Stimulated activated CD8-positive, alpha-beta memory T cell treated with anti-CD3 and anti-CD28 coated beads, Interleukin-4, amount 100 ng/mL, for 24 hours (primary cell): ENCODE measurements at places on chromosomes 11 and 22.

DNA sequence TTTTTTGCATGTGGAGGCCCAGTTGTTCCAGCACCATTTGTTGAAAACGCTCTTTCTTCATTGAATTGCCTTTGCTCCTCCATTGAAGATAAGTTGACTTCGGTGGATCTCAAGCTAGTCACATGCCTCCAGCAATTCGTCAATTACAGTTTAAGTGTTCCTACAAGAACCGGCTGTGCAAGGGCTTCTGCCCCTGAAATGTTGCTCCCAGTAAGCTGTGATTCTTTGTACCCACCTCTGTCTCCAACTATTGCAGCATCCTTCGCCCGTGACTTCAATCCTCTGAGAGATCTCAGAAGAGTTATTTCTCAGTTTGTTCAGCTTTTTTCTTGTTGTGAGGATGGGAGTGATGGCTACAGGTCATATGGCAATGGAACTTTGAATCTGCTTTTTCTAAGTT lies 194.2 kb upstream of the B3GAT1 start:
- DNase-seq = no peak

- DNase-seq = no peak
Observed at GRCh38 chr11:114705280-114706024, 27.1 kb downstream of the NXPE2 start.

GRCh38 chr11:119759324-119759723 lies 30.3 kb upstream of the NECTIN1 start:
- no peak for DNase-seq

- no peak for DNase-seq
Observed at GRCh38 chr11:44940404-44940803, 10.3 kb downstream of the TP53I11 start.

DNA sequence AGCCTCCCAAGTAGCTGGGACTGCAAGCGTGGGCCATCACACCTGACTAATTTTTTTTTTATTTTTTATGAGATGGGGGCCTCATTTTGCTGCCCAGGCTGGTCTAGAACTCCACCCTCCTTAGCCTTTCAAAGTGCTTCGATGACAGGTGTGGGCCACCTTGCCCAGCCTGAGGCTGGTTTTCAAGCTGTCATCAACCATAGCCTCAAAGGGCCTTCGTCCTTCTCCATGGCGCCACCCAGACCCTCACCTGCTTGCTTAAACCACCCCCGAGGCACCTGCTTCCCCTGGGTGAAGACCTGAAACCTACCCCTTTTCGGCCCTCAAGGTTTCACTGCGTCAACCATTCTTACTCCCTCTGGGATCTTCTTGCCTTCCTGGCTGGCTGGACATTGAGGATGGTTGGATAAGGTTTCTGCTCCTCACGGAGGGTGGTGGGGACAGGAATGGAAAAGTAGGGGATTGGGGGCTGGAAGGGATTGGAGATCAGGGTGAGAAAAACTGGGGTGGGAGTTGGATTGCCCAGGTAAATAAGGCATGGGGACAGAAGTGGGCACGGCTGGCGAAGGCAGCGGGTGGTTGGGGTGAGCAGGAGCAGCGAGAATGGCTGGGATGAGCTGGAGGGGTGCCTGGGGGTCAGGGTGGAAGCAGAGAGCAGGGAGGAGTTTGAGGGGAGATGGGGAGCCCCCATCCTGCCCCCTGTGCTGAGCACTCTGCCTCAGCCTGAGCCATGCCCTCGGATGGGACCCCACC lies 2.8 kb upstream of the ACR start:
- DNase-seq = no peak
